ENCODE measurements at places on chromosomes 3 and 15. TPM values are rescaled to one million over a fixed set of nuclear protein-coding genes. Genes with fewer than 3 reads are reported as not detected.

GRCh38 chr3:66312039-66312438 is 91.2 kb downstream of the SLC25A26 start:
- H3K27me3 ChIP-seq = no peaks in the 10 kb centered on the region
- no peaks in the 10 kb centered on the region for H3K36me3 ChIP-seq
- no peak overlapping the region for H3K27ac ChIP-seq
- DNase-seq = no peak
- H3K4me1 ChIP-seq = no peaks in the 10 kb centered on the region

DNA sequence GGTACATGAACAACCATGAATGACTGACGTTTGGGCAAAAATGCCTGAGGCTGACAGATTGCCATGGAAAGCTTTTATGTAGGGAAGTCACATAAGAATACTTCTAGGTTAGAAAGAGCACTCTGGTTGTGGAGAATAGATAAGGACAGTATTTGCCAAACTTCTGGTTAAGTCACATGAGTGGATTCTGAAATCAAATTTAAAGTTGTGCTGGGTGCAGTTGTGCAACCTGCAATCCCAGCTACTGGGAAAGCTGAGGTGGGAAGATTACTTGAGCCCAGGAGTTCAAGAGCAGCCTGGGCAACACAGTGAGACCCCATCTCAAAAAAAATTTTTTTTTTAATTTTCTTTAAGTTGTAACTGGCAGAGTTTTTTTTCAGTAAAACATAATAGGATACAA is 7.2 kb upstream of the ZNF148 start:
- H3K4me3 ChIP-seq = no peak overlapping the region
- H3K27me3 ChIP-seq = no peaks in the 10 kb centered on the region
- no peaks in the 10 kb centered on the region for H3K36me3 ChIP-seq
- no peak for DNase-seq

- H3K27me3 ChIP-seq = no peaks in the 10 kb centered on the region
- H3K4me3 ChIP-seq = no peak overlapping the region
- DNase-seq = no peak
- no peaks in the 10 kb centered on the region for H3K36me3 ChIP-seq
Observed at GRCh38 chr15:68479870-68480269, 47.9 kb upstream of the ITGA11 start.

GOLGA6L24 gene
- not detected for total RNA-seq

AMT gene
- 16.1 TPM for total RNA-seq

SNTN gene
- total RNA-seq = not detected

Measured in sigmoid colon (tissue), 7 donors.